ENCODE measurements at places on chromosomes 4 and X.

DNA sequence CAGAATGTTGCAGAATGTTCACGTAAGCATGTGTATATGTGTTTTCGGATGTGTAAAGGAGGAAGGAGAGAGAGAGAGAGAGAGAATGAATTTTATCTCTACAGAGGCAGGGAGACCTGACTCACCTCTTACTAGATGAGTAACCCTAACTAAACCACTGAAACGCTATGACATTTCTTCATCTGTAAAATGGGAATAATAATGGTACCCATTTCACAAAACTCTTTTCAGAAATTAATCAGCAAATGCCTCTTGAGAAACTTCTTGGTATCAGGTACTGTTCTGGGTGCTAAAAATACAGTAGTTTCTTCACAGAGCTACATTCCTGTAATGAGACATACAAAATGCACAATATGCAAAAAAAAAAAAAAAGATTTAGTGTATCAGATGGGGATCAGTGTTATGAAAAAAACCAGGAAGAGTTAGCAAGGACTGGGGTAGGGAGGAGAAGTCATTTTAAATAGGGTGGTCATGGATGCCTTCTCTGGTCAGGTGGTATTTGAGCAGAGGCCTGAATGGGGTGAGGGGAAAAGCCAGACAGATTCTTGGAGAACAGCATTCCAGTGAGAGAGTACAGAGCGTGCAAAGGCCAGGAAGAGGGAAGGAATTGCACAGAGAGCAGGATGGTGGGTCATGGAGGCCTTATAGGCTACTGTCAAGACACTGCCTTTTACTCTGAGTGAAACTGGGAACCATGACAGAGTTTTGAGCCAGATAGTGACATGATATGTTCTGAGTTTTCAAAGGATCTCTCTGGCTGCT lies 84.9 kb upstream of the SPANXB1 start:
- no peak for DNase-seq

DNA sequence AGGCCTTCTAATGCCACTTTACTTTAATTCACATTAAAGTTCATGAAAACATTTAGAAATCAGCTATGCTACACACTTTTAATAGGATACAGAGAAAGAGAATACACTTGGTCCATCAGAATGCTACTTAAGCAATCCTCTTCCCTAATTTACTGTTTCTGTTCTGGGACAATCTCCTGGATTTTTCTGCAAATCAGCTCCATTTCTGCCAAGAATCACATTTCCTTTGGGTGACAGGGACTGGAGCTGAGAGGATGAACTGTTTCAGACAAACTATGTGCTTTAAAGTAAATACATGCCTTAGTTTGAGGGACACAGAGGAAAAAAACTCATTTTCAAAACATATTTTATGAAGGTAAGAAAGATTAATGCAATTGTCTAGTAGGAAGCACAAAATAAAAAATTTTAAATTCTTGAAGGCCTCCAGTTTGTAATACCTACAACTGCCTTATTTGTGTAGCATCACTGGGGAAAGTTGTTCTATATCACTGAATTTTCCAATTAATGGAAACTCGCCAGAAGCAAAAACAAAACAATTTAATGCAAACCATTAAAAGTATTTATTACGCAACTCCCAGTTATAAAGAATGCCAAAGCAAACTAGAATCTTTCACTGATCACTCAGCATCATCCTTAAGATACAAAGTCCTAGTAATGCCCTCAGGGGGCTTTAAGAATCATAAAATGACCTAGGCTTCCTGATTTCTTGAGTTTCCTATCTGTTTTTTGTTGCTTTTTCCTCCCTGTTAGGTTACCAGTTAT lies 36.3 kb downstream of the BCLAF3 start:
- DNase-seq = no peak

DNA sequence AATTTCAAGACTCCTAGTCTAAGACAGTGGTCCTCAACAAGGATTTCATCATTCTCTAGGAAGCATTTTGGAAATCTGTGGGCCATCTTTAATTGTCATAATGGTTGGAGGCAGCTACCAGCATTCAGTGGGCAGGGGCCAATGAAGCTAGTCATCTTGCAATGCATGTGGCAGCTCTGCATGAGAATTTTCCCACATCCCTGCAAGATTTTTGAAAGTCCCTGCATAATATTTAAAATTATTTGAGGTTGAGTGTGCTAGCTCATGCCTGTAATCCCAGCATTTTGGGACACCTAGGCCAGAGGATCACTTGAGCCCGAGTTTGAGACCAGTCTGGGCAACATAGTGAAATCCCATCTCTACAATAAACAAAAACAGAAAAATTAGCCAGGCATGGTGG lies 44.0 kb downstream of the PCYT1B start:
- no peak for DNase-seq

- DNase-seq = no peak
These were observed 7.6 kb downstream of the L1CAM start for GRCh38 chrX:153878345-153878744.

- no peak for DNase-seq
These were observed 336.1 kb upstream of the BOD1L1 start for GRCh38 chr4:13963601-13964000.

GRCh38 chr4:76376534-76376933 lies 44.4 kb downstream of the CCDC158 start:
- no peak for DNase-seq
